Germinal center (tissue), 1 donor: ENCODE measurements at places on chromosomes 7 and 10.

DNA sequence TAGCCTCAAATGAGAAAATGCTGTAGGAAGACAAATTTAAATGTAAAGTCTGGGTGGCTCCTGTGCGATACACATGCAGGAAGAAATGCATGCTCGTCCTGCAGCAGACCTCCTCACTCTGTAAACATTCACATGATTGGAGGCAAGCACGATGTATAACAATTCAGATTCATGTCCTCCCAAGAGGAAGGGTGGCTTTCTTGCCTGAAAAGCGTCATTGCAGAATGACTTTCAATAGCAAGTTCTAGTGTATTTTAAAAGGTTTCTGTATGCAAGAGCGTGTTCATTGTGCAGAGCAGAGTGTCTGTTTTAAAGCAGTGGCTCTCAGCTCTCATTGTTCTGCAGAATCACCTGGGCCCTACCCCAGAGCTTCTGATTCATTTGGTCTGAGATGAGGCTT is 170.3 kb upstream of the CELF2 start:
- no peak for DNase-seq

DNA sequence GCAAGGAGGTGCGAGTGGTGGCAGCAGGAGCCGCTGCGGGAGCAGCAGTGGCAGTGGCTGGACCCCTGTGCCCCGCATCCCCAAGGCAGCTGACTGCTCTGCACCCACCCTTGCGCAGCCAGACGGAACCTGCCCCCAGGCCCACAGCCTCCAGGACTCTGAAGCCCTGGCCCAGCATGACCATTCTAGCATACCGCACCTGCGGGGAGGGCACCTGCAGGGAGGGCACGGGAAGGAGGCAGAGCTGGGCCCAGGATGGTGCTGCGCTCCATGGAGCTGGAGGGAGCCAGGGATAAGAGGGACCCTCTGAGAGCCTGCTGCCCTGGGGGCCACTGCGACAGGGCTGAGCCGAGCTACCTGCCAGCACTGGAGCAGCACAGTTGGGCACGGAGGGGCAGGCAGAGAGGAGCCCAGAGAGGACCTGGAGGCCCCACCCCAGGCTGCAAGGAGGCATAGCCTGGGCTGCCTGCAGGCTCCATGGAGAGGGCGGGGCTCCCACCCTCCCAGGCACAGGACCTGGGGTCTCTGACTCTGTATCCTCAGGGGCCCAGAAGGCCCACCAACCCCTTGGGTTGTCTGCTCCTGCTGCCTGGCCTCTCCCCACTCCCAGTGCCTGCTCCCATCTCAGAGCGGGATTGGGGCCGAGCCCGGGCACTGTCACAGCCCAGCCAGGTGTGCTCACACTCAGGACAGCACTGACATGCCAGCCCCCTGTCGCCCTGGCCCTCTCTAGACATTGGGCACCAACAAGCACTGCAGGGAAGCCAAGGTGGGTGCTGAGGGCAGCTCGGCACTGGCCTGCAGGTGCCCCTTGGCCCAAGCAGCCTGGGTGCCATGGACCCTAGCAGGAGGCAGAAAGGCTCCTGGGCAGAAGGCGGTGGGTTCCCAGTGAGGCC is 87.6 kb downstream of the HTR7 start:
- DNase-seq = no peak

DNA sequence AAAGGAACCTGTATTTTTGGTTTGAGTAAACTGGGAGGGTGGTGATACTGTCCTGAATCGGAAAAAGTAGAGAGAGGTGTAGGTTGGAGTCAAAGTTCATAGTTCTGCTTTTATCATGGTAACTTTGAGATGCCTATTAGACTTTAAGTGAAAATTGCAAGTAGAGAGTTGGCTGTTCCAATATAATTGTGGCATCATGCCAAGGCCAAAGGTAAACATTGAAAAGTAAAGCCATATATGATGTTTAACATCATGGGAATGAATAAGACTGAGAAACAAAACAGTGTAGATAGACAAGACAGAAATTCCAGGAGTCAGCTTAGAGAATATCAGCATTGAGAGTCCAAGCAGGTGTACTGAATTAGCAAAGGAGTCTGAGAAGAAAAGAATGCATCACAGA is 570.9 kb downstream of the HTR7 start:
- no peak for DNase-seq

DNA sequence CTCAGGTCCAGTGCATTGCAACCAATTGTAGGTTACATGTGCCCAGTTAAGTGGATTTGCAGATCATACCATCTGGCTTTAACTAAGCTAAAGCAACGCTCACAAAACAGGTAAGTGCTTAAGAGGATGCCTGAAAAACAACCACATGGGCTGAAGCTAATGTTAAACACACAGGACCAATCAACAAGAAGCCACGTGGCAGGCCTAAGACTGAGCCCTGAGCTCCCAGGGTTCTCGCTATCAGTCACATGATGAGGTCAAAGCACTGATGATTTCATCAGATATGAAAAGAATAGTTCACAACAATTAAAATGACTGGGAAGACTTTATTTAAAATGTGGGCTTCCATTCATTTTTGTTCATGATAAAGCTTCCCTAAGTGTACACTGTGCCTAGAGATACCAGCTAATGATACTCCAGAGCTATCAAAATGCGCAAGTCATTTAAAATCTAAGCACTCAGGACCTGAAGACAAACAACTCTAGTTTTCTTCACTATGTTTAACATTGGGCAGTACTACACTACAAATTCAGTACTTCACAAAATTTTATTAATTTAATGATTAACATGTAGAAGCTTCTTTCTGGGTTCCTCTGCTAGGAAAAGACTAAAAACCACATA is 90.6 kb downstream of the PIP4K2A start:
- no peak for DNase-seq
